Stimulated activated CD8-positive, alpha-beta memory T cell treated with anti-CD3 and anti-CD28 coated beads, Interleukin-4, amount 100 ng/mL, for 48 hours (primary cell): ENCODE measurements at places on chromosomes 5 and 9.

GRCh38 chr9:126449725-126450667, 123.4 kb downstream of the MVB12B start:
- DNase-seq, result peak; percentile 4

DNA sequence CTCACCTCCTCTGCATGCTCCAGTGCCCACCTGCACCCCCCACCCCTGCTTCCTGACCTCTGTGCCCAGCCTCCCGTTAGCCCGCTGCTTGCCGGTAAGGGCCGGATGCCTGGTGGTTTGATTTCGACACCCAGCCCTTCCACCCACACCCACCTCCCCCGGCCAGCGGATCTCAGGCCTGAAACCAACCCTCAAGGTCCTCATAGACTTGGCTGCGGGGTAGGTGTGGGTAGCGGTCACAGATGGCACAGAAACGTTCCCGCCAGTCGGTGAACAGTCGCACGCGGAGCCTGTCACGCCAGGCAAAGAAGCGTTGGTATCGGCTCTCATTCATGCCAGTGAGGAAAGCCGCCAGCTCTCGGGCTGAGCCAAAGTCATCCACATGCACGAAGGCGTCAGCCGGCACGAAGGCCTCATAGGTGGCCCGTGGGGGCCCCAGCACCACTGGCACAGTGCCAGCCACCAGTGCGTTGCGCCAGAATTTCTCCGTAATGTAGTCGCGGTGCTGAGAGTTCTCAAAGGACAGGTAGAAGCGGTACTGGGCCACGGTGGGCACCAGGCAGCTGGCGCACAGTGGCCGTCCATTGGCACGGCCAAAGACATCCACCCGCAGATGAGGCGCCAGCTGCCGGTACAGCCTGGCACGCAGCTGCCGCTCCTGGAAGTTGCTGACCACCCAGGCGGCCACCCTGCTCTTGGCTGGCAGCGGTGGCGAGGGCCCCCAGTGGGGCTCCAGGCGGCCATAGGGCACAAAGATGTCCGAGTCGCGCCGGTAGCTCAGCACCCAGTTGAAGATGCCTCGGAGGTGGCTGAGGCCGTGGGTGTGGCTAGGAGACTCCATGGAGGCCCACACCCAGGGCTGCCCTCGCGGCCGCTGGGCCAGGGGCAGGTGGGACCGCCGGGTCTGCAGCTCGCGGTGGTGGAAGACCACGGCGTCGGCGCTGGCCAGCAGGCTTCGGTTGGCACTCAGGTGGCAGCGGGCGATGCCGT, 1.1 kb downstream of the FUT7 start:
- peak; percentile 73 for DNase-seq

DNA sequence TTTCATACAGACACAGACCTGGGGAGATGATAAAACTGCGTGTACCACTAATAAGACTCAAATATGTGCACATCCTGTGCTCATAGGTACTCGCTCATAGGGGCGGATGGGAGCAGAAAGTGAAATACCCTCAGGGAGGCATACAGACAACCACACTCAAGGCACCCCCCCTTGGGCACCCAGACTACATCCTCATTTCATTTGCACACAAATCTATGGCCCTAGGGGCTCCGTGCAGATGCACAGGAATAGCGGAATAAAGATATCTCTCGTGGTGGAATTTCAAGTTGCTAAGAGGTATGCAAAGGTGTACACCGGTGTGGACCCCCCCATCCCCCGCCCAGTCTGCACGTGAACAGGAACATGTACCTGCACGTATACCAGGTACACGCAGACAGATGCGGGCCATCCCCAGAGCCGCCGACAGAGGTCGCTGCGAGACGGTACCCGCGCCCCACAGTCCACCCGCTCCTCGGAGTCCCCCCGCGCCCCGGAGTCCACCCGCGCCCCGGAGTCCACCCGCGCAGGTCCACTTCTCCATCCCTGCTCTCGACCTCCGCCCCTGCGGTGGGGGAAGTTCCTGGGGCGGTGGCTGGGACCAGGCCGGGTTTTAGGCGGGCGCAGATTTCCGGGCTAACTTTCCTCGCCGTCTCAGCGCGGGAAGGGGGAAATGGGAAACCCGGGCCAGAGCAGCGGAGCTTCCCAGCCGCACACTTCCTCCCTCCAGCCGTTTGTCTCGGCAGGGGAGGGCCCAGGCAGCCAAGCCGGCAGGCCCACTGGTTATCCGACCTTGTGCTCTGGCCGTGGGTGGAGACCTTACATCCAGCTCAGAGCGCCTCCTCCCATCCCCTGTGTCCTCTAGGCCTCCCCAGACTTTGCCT, 1.0 kb upstream of the IL12B start:
- peak; percentile 90 for DNase-seq

GRCh38 chr9:133247632-133248031, 27.4 kb downstream of the ABO start:
- no peak for DNase-seq

GRCh38 chr5:153617190-153617589, 126.7 kb downstream of the GRIA1 start:
- DNase-seq, result no peak

GRCh38 chr5:14603141-14603540, 21.5 kb downstream of the OTULINL start:
- DNase-seq, result no peak
